ENCODE measurements at places on chromosomes 2 and 18. TPM values are rescaled to one million over a fixed set of nuclear protein-coding genes. Genes with fewer than 3 reads are reported as not detected.
A peak's percentile ranks its signal among the peaks of the same experiment; 100 is the strongest.

CLEC4F gene
- total RNA-seq = not detected

KRTCAP3 gene
- not detected for total RNA-seq

PKDCC gene
- total RNA-seq = 15.1 TPM

DNAH7 gene
- 0.45 TPM for total RNA-seq

LBX2 gene
- 7.7 TPM for total RNA-seq

DNA sequence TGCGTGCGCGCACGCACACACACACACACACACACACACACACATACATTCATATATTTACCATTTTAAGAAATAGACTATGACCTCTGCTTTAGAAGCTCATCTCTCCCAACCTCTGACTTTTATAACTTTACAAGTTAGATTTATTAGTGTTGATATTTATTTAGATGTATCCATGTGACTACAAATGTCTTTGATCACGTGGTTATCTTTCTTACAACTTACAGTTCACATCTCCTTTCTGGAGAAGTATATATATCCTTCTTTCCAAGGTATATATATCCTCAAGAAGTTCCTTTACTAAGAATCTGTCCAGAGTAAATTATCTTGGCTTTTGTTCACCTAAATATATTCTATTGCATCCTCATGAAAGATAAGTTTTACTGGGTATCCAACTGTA lies 16.3 kb upstream of the LTBP1 start:
- no peak for DNase-seq

DNA sequence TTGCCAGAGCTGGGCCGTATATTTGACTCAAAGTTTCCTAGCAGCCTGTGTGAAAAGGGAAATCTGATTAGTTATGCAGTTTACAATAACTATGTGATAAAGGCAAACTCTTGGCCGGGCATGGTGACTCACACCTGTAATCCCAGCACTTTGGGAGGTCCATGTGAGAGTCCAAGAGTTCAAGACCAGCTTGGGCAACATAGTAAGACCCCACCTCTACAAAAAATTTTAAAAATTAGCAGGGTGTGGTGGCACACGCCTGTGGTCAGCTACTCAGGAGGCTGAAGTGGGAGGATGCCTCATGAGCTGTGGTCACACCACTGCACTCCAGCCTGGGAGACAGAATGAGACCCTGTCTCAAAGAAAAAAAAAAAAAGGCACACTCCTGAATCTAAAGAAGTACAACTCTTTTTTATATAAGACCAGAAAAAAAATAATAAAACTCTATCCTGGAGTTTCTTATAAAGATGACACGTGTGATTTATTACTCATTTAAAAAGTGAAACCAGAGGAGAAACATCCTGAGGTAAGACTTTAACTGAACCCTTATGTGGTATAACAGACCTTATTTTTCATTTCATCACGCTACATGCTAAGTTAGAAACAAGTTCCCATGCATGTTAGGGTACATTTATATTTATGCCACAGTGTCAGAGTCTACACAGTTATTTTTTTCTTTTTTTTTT lies 32.6 kb upstream of the KCMF1 start:
- no peak for DNase-seq

DNA sequence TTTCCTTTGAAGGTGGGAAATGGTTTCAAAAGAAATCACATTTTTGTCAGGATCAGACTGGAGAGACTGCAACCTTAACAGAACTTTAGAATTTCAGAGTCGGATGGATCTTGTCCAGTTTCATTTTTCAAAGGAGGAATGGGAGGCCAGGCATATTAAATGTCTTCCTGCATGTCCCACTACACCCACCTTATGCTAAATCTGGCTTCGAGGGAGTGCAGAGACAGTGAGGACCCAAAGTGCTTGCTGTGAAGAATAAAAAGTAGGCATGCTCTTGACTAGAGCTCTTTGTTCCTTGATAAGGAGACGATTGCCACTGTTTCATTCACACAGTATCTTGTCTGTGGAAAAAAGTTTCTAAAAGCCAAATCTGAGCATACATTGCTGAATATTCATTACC lies 197.6 kb downstream of the SLC4A3 start:
- DNase-seq = no peak

GRCh38 chr2:46050027-46050426 lies 247.2 kb upstream of the EPAS1 start:
- no peak for DNase-seq

GRCh38 chr2:42042631-42043355 lies 5.0 kb upstream of the PKDCC start:
- DNase-seq = no peak

GRCh38 chr2:88671786-88672427 lies 19.6 kb upstream of the RPIA start:
- DNase-seq = peak; percentile 84

DNA sequence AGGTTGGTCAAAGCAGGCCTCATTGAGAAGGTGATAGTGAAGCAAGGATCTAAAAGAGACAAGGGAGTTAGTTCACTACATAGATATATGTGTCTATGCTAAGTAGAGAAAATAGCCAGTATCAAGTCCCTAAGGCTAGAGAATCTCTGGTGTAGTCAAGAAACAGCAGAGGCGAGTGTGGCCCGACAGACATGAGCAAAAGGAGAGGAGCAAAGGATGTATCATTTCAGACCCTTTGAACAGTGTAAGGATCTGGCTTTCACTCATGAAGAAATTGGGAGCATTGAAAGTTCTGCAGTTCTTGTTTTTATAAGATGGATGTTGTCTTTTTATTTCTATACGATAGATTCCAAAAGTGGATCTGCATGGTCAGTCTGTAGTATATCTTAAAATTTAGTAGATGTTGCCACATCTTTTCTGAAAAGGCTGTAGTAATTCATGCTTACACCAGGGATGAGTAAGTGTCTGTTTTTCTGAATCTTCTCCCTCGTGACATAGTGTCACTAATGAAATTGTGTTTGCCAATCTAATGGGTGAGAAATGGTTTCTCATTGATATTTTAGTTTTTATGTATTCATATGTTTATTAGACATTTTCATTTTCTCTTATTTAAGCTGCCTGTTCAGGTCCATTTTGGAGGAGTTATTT lies 18.8 kb downstream of the SP100 start:
- DNase-seq = no peak

GRCh38 chr2:219095406-219095935 lies 34.8 kb upstream of the IHH start:
- DNase-seq = no peak

DNA sequence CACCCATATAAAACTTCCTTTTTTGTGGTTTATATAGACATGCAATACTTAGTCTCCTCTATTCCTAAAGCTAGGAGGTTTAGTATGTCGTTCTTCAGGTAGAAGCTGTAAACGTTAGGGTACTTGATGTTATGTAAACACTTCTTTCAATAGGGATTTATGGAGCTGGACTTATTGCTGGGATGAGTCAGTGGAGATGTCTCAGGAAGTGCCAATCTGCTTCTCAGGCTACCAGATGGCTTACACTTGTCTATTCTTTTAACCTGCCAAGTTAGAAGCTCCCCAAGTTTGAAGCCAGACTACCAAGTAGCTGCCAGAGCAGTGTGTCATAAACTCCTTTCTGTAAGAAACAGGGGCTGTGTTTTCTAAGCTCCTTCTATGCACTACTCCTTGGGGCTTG lies 756.5 kb upstream of the LRRTM1 start:
- no peak for DNase-seq

DNA sequence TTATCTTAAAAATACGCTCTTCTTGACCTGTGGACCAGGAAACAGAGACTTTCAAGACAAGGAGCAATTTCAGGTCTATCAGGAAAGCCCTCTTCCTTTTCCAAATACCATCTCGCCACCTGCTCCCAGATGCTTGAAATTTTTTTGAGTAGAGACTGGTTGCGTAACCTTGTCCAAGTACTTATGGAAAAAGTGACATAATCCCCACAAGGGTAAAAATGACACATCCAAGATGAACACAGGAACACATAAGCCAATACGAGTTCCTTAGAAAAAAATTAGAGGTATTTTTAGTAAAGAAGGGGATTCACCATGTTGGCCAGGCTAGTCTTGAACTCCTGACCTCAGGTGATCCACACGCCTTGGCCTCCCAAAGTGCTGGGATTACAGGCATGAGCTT lies 1.8 kb downstream of the SERPINB13 start:
- DNase-seq = no peak

DNA sequence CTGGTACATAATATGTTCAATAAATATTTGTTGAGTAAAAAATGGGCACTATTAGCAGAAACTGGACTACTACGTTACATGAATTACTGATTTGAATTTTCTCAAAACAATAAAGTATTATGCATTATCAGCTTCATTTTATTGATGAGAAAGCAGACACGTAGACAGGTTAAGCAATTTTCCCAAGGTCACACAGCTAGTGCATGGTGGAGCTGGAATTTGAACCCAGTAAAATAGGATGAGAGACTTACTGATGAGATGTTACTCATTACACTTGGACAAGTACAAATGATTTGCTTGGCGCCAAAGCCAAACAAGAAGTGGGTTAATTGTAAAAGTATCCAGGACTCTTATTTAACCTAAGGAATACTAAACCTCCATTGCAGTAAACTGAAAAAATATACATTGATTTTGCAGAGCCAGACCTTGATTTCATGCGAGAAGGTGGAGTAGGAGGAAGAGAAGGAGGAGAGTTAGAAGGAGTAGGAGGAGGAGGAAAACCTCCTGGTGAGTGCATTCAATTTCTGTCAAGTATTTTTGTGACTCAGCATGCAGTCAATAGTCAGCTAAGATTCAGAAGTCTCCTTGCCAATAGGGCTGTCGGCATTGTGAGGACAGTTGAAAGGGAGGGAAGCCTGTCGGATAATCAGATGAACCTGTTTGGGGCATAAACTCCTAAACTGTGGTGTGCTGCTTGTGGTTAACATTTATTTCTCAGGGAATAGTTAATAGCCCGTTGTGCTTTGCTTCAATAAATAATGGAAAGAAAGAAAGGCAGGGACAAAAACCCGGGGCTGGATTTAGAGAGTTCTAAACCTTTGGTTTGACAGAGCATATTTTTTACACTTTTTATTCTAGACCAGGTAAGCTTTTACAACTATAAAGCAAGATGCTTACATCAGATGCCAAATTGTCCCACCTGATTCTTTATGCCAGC lies 77.0 kb upstream of the TACR1 start:
- no peak for DNase-seq

GRCh38 chr18:37465958-37466357 lies 99.6 kb downstream of the CELF4 start:
- no peak for DNase-seq

DNA sequence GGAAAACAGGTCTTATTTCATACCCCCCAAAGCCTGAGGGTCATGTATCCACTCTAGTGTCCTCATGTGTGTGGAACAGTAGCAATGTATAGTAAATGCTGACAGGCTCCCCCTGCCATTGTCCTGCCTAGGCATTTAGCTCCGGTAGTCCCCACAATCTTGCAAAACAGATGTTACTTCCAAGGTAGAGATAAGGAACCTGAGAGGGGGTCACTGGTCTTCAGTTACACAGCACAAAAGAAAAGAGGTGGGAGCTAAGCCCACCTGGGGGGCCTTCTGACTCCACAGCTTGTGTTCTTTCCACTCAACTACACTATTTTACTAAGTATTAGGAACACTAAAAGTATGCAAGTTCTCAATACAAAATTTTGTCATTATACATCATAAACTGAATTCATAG lies 17.4 kb upstream of the FECH start:
- DNase-seq = no peak

DNA sequence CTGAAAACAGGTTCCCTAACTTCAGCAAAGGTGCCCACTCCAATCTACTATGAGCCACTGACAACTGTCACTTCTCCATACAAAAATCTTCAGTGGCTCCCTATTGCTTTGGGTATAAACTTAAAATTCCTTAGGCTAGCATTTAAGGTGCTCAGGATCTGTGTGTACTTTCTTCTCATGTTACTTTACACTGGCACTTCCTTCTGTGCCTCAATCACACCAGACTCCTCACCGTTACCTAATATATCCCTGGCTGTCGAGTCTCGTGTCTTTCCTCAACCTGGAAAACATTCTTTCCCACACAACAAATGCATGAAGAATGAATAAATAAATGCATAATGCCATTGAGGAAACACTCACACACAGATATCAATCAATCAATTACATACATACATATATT lies 101.1 kb downstream of the TCF4 start:
- no peak for DNase-seq

All from SK-MEL-5 (cell line).